ENCODE measurements at places on chromosomes 7 and 10. TPM values are rescaled to one million over a fixed set of nuclear protein-coding genes. Genes with fewer than 3 reads are reported as not detected.

Gene AEBP1
- 1.6 TPM for total RNA-seq

Gene NPSR1
- not detected for total RNA-seq

Gene SKIDA1
- total RNA-seq: 0.21 TPM

Gene C10orf71
- total RNA-seq: not detected

Gene SUV39H2
- 13.5 TPM for total RNA-seq

Gene KIF5B
- total RNA-seq: 107 TPM

Gene ANKRD7
- not detected for total RNA-seq

Gene SLC39A12
- total RNA-seq: not detected

Gene LFNG
- 46.8 TPM for total RNA-seq

Gene SPDYE8
- total RNA-seq: not detected

Gene CPEB3
- total RNA-seq: 0.51 TPM

Gene ANKRD61
- total RNA-seq: not detected

Gene EPO
- not detected for total RNA-seq

Gene TMEM184A
- total RNA-seq: 23.9 TPM

Gene KLF6
- total RNA-seq: 40.6 TPM

Gene PON1
- total RNA-seq: not detected

Gene TRIM56
- total RNA-seq: 7.2 TPM

Gene ZNF117
- total RNA-seq: 1.8 TPM

Gene ARHGEF35
- 4.0 TPM for total RNA-seq

Gene TMEM140
- not detected for total RNA-seq

Gene WDR11
- 23.8 TPM for total RNA-seq

Gene KLHDC10
- total RNA-seq: 8.4 TPM

Gene PTN
- 0.35 TPM for total RNA-seq

Gene LSM8
- total RNA-seq: 53.2 TPM

Gene NPTX2
- total RNA-seq: not detected

Gene KLF14
- not detected for total RNA-seq

Gene FRMPD2
- not detected for total RNA-seq

All from airway epithelial cell (primary cell).